ENCODE measurements at places on chromosomes 16 and 17.

GRCh38 chr17:7912927-7913524, 3.1 kb downstream of the RNF227 start:
- peak; percentile 71 for DNase-seq

GRCh38 chr17:42944211-42944610, 20.0 kb downstream of the AARSD1 start:
- DNase-seq = no peak

GRCh38 chr16:66267292-66268014, 99.0 kb upstream of the CDH5 start:
- no peak for DNase-seq

- DNase-seq = no peak
These were observed 6.7 kb downstream of the RPUSD1 start for GRCh38 chr16:781346-782010.

DNA sequence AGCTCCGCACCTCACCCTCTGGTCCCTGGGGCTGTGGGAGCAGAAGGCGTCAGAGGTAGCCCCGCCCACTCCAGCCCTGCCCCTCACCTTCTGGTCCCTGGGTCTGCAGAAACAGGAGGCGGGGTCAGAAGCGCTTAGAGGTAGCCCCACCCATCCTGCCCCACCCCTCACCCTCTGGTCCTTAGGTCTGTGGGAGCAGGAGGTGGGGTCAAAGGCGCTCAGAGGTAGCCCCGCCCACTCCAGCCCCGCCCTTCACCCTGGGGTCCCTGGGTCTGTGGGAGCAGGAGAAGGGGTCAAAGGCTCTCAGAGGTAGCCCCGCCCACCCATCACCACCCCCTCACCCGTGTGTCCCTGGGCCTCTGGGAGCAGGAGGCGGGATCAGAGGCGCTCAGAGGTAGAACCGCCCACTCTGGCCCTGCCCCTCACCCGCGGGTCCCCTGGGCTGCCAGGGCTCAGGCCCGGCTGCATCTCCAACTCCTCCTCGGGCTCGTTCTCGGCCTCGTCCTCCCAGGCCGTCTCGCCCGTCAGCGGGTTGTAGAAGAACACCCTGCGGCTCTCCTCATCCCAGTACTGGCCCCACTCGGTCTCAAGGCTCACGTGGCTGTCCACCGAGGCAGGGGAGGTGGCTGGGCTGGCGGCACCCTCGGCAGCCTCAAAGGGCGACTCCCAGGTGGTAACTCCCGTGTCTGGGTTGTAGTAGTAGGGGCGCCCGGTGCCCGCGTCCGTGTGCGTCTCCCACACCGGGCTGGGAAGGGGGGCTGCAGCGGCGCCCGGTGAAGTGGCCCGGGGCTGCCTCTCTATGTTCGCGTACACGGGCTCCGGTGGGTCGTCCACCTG, 27.2 kb downstream of the ARHGAP27 start:
- DNase-seq = no peak

DNA sequence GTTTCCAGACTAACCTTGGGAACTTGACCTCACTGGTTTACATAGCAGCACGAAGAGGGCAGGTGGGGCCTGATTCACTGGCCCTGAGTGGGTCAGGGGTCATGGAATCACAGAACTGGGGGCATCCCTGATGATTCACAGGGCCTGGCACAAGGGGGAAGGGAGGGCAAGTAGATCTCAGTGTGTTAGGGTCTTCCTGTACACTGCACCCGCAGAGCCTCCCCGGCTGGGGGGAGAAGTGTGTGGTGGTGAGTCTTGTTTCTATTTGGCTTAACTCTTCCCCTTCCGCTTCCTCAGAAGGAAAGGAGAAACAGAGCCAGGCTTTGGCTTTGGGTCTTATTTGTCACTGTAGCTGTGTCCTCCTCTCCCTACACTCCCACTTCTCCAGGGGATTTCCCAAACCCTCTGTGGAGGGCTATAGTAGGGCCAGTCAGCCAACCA, 3.7 kb downstream of the STARD3 start:
- no peak for DNase-seq

GRCh38 chr16:61182391-61182790, 853.8 kb downstream of the CDH8 start:
- no peak for DNase-seq

GRCh38 chr16:87178977-87179376, 138.2 kb downstream of the C16orf95 start:
- no peak for DNase-seq
